SJCRH30 (cell line): ENCODE measurements at places on chromosomes 1 and 21.

- H3K36me3 ChIP-seq: no peaks in the 10 kb centered on the region; the same call in 1 of the 2 replicates
- peak; percentile 66 for DNase-seq
- H3K4me3 ChIP-seq: peak overlapping the region; percentile 35
- no peaks in the 10 kb centered on the region for H3K27me3 ChIP-seq
- H3K27ac ChIP-seq: peak overlapping the region; percentile 96
- H3K4me1 ChIP-seq: peaks cover 49% of the 10 kb centered on the region
These were observed 47.7 kb downstream of the UTP25 start for GRCh38 chr1:209875515-209875914.

GRCh38 chr1:36008546-36009197, 75.2 kb upstream of the TEKT2 start:
- H3K27me3 ChIP-seq: no peaks in the 10 kb centered on the region
- no peak overlapping the region for H3K4me3 ChIP-seq
- no peak for DNase-seq
- H3K36me3 ChIP-seq: peaks cover 22% of the 10 kb centered on the region
- no peaks in the 10 kb centered on the region for H3K4me1 ChIP-seq
- no peak overlapping the region for H3K27ac ChIP-seq

DNA sequence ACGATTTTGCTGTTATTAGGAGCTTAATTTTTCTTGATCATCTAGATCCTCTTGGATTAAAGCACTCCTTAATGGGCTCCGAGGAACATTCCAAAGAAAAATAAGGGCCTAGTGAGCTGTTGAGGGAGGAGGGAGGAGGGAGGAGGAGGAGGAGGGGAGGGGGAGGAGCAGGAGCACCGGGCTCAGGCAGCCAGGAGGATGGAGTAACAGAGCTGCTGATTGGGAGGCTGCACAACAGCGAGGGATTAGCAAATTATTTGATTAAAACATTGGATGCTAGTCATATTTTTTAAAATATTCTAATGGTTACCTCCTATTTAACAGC, 302.1 kb upstream of the RRP15 start:
- H3K36me3 ChIP-seq: no peaks in the 10 kb centered on the region
- H3K27me3 ChIP-seq: no peaks in the 10 kb centered on the region
- peaks cover 8% of the 10 kb centered on the region; the same call in 1 of the 2 replicates for H3K4me1 ChIP-seq
- peak overlapping the region; percentile 42 for H3K4me3 ChIP-seq

DNA sequence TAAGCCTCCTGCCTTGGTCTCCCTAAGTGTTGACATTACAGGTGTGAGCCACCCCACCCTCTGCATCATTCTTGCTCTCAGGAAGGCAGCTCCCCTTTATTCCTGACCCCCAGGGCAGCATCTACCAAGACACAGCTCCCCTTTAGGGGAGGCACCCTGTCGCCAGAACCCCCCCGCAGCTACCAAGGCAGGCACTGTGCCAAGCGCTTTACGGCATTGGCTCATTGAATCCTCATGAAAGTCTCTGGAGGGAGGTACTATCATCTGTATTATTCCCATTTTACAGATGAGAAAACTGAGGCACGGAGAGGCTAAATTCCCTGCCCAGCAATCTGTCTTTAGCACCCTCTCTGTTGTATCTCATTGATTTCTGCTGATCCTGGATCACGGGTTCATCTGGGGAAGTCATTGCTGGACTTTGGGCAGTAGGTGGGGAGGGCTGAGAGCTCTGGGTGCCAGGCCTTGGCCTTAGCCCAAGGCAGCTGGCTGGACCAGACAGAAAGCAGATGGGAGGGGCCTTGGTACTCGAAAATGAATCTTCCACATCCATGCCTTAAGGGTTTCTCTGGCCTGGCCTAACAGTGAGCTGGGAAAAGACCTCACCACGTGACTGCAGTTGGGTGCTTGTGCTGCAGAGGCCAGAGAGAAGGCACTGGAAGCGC, 5.9 kb downstream of the PLOD1 start:
- H3K4me3 ChIP-seq: no peak overlapping the region
- DNase-seq: no peak
- no peaks in the 10 kb centered on the region for H3K36me3 ChIP-seq
- no peak overlapping the region for H3K27ac ChIP-seq
- H3K4me1 ChIP-seq: peaks cover 30% of the 10 kb centered on the region
- no peaks in the 10 kb centered on the region for H3K27me3 ChIP-seq

DNA sequence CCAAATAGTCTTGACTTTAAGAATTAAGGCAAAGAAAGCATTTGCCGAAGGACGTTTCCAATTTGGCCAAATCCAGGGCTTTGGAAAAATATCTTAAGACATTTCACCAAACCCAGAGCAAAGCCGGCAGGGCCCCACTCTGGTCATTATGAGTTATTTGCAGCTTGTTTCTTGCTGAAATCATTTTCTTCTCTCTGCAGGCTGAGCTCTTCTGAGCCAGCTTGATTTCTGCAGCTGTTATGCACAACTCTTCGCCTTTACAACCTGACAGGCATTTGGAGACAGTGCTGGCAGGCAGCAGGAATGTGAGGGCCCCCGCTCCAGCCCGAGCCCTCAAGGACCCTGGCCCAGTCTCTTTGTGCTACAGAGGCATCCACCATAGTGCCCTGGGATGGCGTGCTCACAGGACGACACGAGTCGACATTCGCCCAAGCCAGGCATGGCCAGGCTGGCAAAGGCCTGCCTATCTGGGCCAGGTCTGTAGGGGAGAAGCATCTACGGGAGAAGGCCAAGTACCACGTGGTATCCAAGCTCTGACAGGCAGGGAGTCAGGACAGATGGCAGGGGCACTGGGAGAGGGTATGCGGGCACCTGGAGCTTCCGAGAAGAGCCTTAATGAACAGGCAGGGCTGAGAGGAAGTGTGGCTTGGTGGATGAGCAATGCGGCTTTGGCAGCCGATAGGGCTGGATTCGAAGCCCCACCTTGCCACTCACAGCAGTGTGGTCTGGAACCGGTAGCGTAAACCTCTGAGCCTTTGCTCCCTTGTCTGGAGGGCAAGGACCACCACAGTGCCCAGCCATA, 32.3 kb downstream of the SYF2 start:
- peak; percentile 47 for DNase-seq
- H3K36me3 ChIP-seq: no peaks in the 10 kb centered on the region
- no peak overlapping the region for H3K4me3 ChIP-seq
- 0 out of 2 replicates have a peak, but pooled peaks cover 8% of the 10 kb centered on the region for H3K27me3 ChIP-seq
- H3K4me1 ChIP-seq: peaks cover 13% of the 10 kb centered on the region
- H3K27ac ChIP-seq: no peak overlapping the region

GRCh38 chr21:41559658-41560631, 52.0 kb upstream of the TMPRSS2 start:
- H3K4me3 ChIP-seq: no peak overlapping the region
- H3K36me3 ChIP-seq: no peaks in the 10 kb centered on the region
- H3K4me1 ChIP-seq: no peaks in the 10 kb centered on the region

GRCh38 chr21:40556442-40556968, 290.5 kb downstream of the DSCAM start:
- no peak overlapping the region for H3K4me3 ChIP-seq
- H3K36me3 ChIP-seq: no peaks in the 10 kb centered on the region
- H3K4me1 ChIP-seq: no peaks in the 10 kb centered on the region
- no peak for DNase-seq

GRCh38 chr1:226995365-226996332, 55.6 kb downstream of the COQ8A start:
- peaks cover 11% of the 10 kb centered on the region; the same call in 1 of the 2 replicates for H3K36me3 ChIP-seq
- H3K4me3 ChIP-seq: no peak overlapping the region
- H3K27ac ChIP-seq: no peak overlapping the region
- no peaks in the 10 kb centered on the region for H3K27me3 ChIP-seq

GRCh38 chr1:65658122-65658521, 134.6 kb upstream of the PDE4B start:
- DNase-seq: no peak
- no peak overlapping the region for H3K27ac ChIP-seq
- H3K36me3 ChIP-seq: no peaks in the 10 kb centered on the region
- H3K27me3 ChIP-seq: no peaks in the 10 kb centered on the region
- no peaks in the 10 kb centered on the region for H3K4me1 ChIP-seq
- no peak overlapping the region for H3K4me3 ChIP-seq

GRCh38 chr1:244056577-244056976, 5.5 kb downstream of the ZBTB18 start:
- H3K27me3 ChIP-seq: no peaks in the 10 kb centered on the region
- DNase-seq: no peak
- H3K27ac ChIP-seq: no peak overlapping the region
- H3K36me3 ChIP-seq: peaks cover 37% of the 10 kb centered on the region
- no peak overlapping the region for H3K4me3 ChIP-seq
- H3K4me1 ChIP-seq: peaks cover 33% of the 10 kb centered on the region

GRCh38 chr1:109977657-109978378, 6.7 kb upstream of the AHCYL1 start:
- DNase-seq: no peak
- H3K27me3 ChIP-seq: no peaks in the 10 kb centered on the region; the same call in 1 of the 2 replicates
- no peak overlapping the region for H3K27ac ChIP-seq
- H3K4me3 ChIP-seq: no peak overlapping the region
- peaks cover 11% of the 10 kb centered on the region; the same call in 1 of the 2 replicates for H3K4me1 ChIP-seq

- H3K27ac ChIP-seq: no peak overlapping the region
- no peak for DNase-seq
- H3K27me3 ChIP-seq: no peaks in the 10 kb centered on the region
- H3K4me1 ChIP-seq: peaks cover 13% of the 10 kb centered on the region
- H3K36me3 ChIP-seq: peaks cover 61% of the 10 kb centered on the region
These were observed 2.7 kb downstream of the RBM15 start for GRCh38 chr1:110341872-110342331.

- H3K27ac ChIP-seq: no peak overlapping the region
- DNase-seq: no peak
- no peak overlapping the region for H3K4me3 ChIP-seq
These were observed 46.6 kb downstream of the ERO1B start for GRCh38 chr1:236235116-236235515.
